Activated CD4-positive, alpha-beta T cell treated with anti-CD3 and anti-CD28 coated beads, Interleukin-2, Interleukin-4, amounts not matched to agents 100 ng/mL and 50 ng/mL, durations not matched to agents 16 hours and 8 hours (primary cell): ENCODE measurements at places on chromosomes 3 and 15.

DNA sequence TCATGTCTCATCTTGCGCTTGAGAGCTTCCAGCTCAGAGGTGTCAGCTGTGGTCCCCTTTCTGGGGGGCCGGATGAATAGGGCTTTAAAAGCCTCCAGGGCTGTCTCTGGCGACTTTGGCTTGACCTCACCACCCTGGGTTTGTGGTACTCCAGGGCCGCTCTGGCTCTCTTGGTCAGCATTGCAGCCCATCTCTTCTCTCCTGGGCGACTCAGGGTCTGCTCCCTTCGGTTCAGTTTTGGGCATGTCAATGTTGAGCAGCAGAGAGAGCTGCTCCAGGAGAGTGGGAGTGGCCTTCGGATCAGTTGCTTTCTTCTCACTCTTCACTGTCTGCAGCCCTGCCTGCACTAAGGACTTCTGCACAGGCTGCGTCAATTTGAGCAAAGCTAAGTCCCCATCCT, 127.9 kb downstream of the FMN1 start:
- no peak for DNase-seq

GRCh38 chr3:30764281-30764680, 130.2 kb downstream of the GADL1 start:
- DNase-seq = no peak

GRCh38 chr3:72158639-72159326, 373.8 kb upstream of the PROK2 start:
- no peak for DNase-seq

- DNase-seq = peak; percentile 58
These were observed 9.1 kb downstream of the RAB43 start for GRCh38 chr3:129112308-129113052.

DNA sequence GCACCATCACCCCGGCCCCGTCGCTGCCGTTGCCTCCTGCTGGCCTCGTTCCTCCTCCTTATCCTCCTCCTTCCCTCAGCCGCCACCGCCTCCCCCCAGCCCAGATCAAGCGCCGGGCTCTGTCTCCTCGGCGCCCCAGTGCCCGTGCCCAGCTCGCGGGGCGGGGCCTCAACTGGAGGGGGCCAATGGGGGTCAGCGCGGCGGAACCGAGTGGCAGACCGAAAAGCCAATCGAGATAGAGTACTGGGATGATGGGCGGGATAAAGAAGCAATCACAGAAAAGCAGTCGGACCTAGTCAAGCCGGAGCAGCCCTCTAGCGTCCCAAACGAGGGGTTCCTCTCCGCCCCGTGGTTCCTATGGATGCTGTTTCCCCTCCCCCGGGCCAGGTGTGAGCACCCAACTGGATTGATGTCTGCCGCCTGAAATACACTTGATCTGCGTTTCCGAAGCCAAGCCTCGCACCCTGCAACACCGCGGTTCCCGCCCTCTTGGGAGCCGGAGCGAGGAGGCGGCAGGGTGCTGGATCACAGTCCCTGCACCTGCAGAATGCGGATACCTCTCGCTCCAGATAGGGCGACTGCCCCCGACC, at the start of gene FRMD5:
Gene FRMD5, minus strand, starts transcription at position 121 of the 590 bp plus-strand sequence.
- DNase-seq = peak; percentile 89

DNA sequence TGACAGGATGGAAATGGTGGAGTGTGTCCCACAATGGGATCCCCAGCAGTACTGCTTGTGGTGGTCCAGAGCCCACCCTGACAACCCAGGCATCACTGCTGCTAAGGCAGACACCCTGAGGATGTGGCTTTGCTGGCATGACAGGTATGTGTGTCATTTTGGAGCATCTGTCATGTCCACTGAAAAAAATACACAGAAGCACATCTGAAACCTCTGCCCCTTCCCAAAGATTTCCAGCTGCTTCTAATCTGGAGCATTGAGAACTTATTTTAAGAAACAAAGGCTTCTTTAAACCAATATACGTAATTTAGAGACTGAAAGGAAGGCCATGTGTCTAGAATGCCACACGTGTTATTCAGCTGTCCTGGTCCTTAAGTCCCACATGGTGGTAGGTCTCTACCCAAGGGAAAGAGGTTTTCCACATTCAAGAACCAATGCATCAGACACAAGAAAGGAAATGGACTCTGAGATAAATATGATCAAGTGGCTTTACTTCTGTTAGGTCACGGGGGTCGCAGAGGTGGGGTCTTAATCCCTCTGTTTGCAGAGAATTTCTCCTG, 88.3 kb downstream of the PDZRN3 start:
- no peak for DNase-seq

- no peak for DNase-seq
These were observed 874.0 kb downstream of the PLOD2 start for GRCh38 chr3:145286937-145287336.

- DNase-seq = no peak
These were observed 163.0 kb upstream of the TMCO5A start for GRCh38 chr15:37771465-37771864.

- DNase-seq = no peak
These were observed 13.9 kb upstream of the TOP2B start for GRCh38 chr3:25678581-25678980.

DNA sequence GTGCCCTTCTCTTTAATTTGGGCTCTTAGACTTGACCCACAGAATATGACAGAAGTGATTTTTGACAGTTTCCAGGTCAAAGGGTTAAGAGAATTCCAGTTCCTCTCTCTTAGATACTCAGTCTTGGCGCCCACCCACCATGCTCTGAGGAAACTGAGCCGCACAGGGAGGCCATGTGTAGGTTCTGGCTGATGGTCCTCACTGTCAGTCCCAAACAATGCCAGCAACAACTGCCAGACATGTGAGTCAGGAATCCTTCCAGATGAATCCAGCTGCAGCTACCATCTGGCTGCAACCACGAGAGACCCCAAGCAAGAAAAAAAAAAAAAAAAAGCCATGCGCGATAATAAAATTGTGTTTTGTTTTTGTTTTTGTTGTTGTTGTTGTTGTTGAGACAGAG, 326.6 kb downstream of the MAGI1 start:
- DNase-seq = no peak

DNA sequence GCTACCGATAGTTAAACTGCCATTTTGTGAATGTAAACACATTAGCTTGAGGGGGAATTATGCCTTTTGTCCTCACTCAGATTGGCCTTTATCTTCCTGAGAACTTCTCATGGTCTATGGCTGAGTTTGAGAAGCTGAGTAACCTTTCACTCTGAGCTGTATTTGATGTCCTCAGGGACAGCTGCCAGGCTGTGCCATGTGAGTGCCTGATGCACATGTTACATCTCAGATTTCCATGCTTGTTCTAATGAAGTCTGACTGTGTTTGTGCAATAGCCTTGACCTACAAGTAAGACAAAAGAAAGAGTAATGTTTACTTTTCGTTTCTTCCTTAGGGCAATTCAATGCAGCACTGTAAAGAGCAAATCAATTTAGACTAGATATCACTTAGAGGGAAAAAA, 44.1 kb upstream of the ARL6 start:
- no peak for DNase-seq

GRCh38 chr15:57440167-57440566, 63.9 kb downstream of the CGNL1 start:
- no peak for DNase-seq

DNA sequence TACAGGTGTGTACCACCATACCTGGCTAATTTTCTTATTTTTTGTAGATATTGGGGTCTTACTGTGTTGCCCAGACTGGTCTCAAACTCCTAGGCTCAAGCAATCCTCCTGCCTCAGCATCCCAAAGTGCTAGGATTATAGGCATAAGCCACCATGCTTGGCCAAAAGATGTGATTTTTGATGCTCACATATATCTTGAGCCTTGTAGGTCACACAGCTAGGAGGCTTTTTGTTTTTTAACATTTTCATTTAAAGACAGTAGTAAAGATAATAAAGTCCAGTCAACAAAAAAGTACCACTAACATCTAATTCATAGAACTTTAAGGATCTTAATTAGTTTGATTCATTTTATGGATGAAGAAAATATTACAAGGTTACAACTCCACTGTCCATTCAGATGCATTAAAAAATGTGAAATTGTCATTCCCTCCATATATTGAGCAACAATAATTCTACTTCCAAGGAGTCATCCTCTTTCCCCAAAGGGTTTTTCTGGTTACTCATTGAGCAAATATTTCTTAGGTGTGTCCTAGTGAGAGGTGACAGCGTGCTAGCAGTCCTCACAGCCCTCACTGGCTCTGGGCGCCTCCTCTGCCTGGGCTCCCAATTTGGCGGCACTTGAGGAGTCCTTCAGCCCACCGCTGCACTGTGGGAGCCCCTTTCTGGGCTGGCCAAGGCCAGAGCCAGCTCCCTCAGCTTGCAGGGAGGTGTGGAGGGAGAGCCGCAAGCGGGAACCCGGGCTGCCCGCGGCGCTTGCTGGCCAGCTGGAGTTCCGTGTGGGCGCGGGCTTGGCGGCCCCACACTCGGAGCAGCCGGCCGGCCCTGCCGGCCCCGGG, 8.3 kb upstream of the TASOR start:
- DNase-seq = no peak
